ENCODE measurements at places on chromosomes 2 and 18.

DNA sequence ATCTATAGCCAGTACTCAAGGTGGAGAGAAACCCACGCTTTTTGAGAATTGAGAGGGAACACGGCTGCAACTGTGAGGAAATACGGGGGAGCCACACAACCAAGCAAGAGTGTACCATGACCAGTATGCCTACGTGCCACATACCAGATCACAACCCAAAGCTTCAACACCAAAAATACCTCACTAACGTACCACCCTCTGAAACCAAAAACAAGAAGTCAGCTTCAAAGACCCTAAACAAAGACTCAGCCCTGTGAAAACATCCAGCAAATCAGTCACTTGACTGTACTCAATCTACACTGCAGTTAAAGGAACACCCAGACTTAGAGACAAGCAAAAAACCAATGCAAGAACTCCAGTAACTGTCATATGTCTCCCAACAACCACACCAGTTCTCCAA is 17.0 kb downstream of the RNU4ATAC start:
- no peak for DNase-seq

DNA sequence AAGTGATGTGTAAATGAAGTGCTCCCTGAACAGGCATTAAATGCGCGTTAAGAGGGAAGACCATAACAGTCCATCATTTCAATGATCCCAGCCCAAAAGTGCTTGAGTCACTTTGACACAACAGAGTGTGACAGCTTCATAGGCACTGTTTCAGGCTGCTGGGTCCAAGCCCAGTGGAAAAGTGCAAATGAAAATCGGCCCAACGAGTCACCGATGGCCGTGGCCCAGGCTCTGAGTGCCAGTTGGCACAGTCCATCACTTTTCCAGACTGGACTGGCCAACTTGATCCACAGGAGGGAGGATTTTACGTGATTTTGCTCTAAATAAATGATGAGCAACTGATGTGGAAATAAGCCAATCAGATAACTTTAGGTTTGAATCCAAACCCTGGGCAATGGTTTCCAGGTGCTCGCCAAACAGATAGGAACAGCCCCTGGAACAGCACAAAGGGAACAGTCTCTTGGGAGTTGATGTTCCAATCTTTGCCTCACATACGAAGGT is 114.0 kb downstream of the SP3 start:
- DNase-seq, result peak; percentile 71

- no peak for DNase-seq
Observed at GRCh38 chr2:128465246-128466170, 146.8 kb upstream of the HS6ST1 start.

DNA sequence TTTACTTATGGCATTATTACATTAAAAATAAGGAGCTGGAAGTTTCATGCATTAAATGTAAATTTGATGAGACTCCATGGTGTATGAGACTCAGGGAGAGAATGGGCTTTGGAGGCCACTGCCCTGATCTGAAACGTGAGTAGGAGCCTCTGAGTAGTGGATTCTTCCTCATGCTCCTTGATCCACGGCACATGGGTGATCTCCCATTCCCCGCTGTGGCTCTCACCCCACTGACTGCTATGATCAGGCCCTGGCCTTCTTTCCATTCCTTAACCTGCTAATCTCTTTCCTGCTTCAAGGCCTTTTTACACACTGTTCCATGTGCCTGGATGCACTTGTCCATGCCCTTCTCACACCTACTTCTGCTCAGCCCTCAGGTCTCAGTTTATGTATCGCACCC is 68.4 kb downstream of the SMAD7 start:
- DNase-seq, result no peak

DNA sequence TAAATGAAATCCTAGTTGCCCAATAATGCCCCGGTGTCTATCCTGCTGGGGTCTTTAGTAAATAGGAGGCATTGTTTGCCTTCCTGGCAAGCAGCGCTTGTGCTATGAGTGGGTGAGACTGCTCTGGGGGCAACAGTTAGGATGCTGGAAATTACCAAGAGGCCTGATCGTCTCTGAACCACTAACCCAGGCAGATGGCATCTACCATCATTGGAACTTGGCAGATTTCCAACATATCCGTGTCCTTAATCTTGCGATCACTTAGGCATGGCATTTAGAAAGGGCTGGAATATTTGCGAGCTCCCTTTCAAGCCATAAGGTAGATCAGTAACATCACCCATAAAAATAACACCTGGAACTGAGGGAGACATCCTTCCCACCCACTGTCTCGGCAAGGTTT is 18.8 kb upstream of the SH3RF3 start:
- DNase-seq, result no peak

- no peak for DNase-seq
Observed at GRCh38 chr2:15811367-15811766, 129.0 kb upstream of the MYCN start.

GRCh38 chr2:225091336-225091735 is 49.1 kb upstream of the DOCK10 start:
- DNase-seq, result no peak

- no peak for DNase-seq
Observed at GRCh38 chr2:241509155-241509784, 886 bp upstream of the STK25 start.

GRCh38 chr2:47046271-47046670 is 108.8 kb downstream of the STPG4 start:
- DNase-seq, result no peak

DNA sequence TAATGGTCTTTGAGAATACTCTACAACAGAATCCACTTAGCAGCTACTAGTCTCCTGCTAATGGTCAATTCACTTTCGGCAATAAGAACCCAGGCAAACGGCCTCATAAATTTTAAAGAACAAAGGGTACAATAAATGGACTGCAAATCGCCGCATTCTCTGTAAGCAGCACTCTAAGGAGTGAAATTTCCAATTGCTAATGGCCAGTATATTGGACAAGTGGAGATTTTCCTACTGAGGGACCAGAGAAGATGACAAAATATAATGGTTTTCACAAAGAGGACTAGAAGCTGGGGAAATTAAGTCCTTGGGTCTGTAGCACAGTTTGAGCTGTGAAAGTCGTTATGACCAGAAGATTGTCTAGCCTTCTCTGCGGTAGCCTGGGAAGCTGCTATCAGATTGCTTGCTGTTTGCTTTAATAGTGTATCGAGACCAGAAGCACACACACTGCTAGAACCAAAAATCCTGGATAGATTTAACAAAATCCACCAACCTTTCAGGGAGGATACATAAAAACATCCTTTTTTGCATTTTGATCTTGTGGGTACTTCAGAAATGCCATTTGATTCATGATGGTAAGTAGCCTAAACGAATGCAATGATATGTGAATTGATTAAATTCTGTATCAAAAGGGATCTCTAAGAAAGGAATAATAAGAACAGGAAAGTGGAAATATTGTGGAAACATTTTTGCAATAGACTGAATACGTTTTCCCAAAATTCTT is 53.6 kb upstream of the ATP8B1 start:
- no peak for DNase-seq

GRCh38 chr2:182300608-182301007 is 126.2 kb downstream of the PDE1A start:
- DNase-seq, result no peak

DNA sequence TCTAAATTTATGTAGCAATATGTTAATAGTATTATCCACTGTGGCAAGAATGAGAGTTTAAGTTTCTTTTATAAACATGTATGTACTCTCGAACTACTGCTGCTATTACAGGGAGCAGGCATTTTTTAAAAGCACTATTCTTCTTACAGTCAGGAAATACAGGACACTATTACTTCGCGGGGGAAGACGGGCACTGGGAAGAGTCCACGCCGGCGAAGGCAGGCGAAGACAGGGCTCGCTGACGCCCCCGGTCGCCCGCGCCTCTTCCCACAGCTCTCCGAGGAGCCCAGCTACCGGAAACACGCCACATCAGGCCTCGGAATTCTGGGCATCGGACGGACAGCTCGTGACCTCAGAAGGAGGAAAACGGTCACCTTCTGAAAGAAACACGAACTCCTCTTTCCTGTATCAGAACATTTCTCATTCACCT is 90.2 kb downstream of the FAM161A start:
- peak; percentile 87 for DNase-seq

DNA sequence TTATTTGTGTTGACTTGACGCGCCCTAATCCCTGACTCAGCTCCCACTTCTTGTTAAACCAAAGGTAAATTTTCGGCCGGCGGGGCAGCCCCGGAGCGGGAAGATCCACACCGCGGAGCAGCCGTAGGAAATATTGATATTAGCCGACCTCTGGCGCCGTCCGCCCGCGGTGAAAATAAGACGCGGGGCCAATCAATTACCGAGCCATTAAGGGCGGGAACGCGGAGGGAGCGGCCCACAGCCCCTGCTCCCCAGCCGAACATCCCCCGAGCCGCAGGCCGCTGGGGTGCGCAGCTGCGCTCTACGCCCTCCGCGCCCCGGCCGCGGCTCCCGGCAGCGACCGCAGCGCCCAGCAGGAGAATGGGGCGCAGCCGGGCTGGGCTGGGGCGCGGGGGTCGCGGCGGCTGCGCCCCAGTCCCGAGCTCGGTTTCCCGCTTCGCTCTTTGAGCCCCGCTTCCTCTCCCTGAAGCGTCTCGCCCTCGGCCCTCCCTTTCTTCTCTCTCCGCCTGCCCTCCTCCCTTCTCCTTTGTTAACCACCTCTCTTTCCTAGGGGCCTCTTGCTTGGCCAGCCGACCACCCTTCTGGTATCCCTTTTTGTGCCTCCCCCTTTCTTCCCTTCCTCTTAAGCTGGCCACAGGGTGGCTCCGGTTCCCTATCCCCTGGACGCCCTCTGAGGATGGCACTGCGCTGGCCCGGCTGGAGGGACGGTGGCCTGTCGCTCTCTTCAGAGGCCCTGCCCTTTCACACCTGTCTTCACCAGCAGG is 40.9 kb downstream of the CELF4 start:
- DNase-seq, result peak; percentile 24

GRCh38 chr2:137872577-137872976 is 91.7 kb upstream of the HNMT start:
- no peak for DNase-seq

DNA sequence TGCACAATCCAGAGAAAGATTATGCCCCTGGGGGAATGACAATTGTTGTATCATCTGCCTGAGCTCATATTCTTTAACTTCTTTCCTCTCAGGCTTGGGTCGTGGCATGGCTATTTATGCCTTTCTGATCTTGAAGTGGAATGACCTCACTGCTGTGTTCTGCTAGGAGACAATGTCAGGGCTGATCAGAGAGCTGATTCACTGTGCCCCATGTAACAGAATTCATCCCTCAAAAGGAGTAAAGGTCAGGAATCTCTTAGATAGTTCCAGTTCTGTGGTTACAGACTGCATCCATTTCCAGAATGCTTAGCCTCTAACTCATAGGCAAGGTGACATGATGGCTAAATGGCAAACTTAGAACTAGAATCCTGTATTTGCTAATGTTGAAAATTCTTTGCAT is 511.7 kb upstream of the CNTNAP5 start:
- DNase-seq, result no peak

GRCh38 chr2:110886826-110887573 is 154.6 kb downstream of the ACOXL start:
- no peak for DNase-seq

GRCh38 chr2:16244966-16245320 is 304.6 kb downstream of the MYCN start:
- no peak for DNase-seq

DNA sequence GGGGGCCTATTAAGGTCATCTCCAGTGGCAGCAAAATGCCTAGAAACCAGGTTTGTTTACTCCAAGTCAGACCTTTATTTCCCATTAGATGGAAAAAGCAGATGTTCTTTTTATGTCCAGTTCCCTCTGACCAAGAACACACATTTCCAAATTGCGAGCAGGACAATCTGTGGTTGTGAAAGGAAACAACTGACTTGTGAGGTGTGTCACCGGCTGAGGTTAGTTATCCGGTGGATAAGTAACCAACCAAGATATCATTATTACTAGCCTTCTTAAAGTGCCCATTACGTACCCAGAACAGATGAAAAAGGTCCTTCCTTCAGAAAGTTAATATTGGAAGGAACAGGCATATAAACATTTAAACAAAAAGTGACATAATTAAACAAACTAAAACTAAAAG is 112.9 kb downstream of the THADA start:
- no peak for DNase-seq

DNA sequence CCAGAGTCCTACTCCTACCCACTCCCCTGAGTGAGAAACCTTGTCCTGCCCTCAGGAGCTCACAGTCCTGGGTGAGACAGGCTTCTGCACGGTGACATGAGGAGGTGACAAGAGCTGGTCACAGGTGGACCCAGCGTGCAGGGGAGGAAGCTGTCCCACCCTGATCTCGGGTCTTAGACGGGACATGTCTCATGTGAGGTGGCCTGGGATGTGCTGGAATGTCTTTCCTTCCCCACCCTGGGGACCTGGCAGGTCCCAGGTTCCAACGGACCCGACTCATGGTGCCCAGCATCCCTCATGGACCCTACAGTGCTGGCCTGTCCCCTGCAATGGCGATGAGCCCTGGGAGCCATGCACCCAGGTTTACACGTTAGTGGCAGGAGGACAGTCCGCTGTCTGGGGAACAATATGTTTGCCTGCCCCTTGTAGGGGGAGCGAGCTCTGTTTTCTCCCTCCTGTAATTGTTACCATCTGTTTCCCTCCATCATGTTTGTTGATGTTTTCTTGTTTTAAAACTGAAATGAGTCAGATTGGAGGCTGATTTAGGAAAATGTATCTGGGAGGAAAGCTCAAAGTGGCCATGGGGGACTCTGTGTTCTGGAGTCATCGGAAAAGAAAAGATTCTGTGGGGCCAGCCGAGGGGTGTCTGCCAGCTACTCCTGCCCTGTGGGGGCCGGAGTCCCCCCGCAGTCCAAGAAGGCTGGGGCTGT is 238.1 kb downstream of the KLHL29 start:
- DNase-seq, result peak; percentile 13

GRCh38 chr18:32548688-32549087 is 78.0 kb upstream of the GAREM1 start:
- no peak for DNase-seq

- no peak for DNase-seq
Observed at GRCh38 chr18:35609236-35609635, 27.7 kb downstream of the GALNT1 start.

DNA sequence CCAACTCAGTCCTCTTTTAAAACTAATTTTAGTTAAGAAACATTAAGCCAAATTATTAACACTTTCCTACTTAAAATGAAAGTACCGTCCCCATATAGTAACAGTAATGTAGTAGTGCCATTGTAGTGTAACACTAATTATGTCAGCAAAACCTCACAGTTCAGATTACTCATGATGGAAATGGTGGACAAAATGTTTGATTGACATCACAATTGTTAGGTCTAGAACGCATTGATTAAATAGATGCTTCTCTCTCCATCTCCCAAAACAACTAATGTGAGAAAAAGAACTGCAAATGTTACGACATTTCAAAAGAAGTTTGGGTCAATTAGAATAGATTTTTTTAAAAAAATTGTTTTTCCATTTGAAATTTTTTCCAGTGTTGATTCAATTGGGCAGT is 1.2 kb upstream of the ATF2 start:
- DNase-seq, result no peak

- peak; percentile 84 for DNase-seq
Observed at GRCh38 chr2:48530033-48530811, at the start of gene STON1. Gene STON1, plus strand, starts transcription at chr2:48530154. Its CDS starts 50,480 bp downstream, at chr2:48580634.

Measured in left hindlimb (tissue), 1 donor.